ENCODE measurements at places on chromosomes 13 and 19. TPM values are rescaled to one million over a fixed set of nuclear protein-coding genes. Genes with fewer than 3 reads are reported as not detected.

Gene LTBP4
- 38.9 TPM for total RNA-seq

Gene MAP4K1
- total RNA-seq: 0.55 TPM

Gene NKG7
- total RNA-seq: not detected

Gene KLK2
- total RNA-seq: not detected

Gene TUBB4A
- not detected for total RNA-seq

Gene PTH2
- not detected for total RNA-seq

Gene ZNF99
- total RNA-seq: not detected

Gene PSG1
- total RNA-seq: 0.62 TPM

Gene RASAL3
- total RNA-seq: not detected

Gene FDX2
- total RNA-seq: 28.6 TPM

Gene CDC42EP5
- total RNA-seq: 3.8 TPM

Gene F10
- 11.9 TPM for total RNA-seq

Gene ZNF14
- 5.2 TPM for total RNA-seq

Gene OR4F17
- total RNA-seq: not detected

Gene CYP4F3
- total RNA-seq: not detected

Gene GPR18
- total RNA-seq: not detected

Gene LIM2
- not detected for total RNA-seq

Gene SYNGR4
- not detected for total RNA-seq

Gene SCN1B
- 4.1 TPM for total RNA-seq

Gene CPT1C
- 15.6 TPM for total RNA-seq

Gene TMEM259
- total RNA-seq: 71.5 TPM

Gene FGF22
- not detected for total RNA-seq

Gene CDX2
- not detected for total RNA-seq

Gene IGSF23
- total RNA-seq: not detected

All from uterine smooth muscle cell (primary cell).